ENCODE measurements at places on chromosomes 2 and 18.

DNA sequence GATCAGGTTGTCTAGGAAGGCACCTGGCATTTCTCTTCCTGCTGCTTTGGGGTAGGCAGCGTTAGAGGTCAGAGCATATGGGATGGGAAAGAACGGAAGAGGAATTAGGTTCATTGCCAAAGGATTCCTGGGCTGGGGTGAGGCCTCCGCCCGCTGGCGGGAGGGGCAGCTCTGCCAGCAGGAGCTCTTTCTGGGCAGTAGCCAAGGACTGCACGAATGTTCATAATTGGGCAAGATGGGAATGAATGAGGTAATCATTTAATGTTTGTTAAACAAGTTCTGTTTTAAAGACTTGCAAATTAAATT lies 253.9 kb downstream of the AGAP1 start:
- DNase-seq, result no peak

DNA sequence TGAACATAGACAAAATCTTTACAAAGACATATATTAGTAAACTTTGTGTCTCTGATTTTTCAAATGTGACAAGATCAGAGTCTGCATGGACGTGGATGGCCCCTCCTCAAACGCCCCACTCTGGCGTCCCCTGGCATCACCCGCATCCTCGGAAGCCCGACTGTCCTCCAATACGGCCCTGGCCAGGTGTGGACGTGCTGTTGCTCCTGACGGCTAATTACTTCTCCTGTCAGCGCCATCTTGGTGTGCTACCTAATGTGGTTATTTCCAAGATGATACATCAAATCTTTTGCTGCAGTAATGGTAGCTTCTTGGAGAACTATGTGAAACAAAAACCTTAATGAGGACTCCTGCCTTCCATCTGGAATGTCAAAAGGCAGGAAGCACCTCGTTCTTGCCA lies 747.4 kb upstream of the SALL3 start:
- no peak for DNase-seq

DNA sequence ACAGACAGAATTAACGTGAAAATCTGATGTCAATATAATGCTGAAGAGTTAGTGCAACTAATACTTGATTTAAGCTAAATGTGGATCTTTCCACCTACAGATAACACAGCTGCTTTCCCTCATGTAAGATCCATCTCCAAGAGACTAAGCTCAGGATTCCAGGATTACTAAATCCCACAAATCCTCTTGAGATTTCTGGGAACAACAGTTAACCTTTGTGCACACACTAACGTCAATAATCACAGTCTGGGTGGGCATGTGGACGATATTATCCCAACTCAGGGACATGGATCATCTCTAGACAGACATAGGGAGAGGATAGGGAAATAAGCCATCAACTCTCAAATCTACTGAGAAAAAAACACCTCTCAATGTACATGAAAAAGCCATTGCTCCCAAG lies 432.6 kb downstream of the SATB2 start:
- no peak for DNase-seq

GRCh38 chr2:238095143-238095542 lies 5.0 kb upstream of the ESPNL start:
- no peak for DNase-seq

- no peak for DNase-seq
Measured at GRCh38 chr2:120053891-120054290, 41.0 kb downstream of the EPB41L5 start.

DNA sequence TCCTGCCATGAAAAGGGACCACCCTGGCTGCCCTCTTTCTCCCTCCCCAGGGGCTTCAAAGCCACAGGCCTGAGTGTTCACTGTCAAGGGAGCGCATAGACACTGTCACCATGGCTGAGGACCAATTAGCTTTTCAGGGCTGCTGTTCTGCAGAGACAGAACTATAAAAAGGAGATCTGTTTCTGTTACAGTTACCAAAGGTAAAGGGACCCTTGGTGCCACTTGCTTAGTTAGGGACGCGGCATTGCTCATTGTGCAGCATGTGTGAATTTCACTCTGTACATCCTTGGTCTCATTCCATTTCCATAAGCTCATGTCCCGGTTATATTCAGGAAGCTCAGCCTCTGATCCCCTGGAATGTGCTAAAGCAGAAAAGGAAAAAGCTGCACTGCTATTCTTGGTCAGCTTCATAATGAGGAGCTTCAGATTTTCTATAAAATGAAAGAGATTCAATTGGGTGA lies 55.5 kb upstream of the RNF152 start:
- no peak for DNase-seq

DNA sequence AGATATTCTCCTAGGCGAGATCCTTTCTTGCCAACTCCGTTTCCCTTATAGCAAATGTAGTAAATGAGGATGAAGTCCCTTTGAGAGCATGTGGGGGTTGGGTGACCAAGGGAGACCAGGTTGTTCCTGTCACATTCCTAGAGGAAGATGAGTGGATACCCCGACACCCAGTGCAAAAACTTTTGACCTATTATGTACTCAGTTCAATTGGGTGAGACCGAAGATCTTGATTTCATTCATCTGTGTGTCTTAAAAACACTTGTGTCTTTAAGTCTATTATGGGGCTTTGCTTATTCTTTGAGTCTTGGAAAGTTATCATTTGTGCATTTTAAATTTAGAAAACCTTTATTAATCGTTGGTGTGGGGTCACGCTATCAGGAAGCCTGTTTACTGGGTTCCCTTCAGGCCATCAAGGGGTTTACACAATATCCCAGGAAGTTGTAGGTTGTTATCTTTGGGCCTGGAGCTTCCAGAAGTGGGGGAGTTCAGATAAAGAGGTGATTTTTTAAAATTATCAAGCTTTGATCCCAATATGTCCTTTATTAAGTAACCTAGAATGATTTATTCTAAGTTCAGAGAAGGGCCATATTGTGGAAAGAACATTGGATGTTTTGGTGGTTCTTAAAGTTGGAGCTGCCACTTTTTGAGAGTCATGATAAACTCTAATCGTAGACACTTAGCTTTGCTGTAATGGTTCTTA lies 2.8 kb downstream of the RHOB start:
- no peak for DNase-seq

- no peak for DNase-seq
Measured at GRCh38 chr2:64635976-64636911, 17.5 kb downstream of the SERTAD2 start.

DNA sequence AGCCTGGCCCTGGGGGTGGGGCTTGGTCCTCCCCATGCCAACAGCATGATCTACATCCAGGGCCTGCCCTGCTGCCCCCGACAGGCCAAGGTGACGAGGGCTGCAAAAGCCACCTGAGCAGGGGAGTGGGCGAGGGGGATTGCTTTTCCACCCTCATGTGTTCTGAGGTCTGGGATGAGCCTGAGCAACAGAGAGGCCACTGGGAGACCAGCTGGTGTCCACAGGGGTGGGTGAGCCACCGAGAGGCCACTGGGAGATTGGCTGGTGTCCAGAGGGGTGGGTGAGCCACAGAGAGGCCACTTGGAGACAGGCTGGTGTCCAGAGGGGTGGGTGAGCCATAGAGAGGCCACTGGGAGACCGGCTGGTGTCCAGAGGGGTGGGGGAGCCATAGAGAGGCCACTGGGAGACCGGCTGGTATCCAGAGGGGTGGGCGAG lies 147.4 kb upstream of the GPC1 start:
- no peak for DNase-seq

DNA sequence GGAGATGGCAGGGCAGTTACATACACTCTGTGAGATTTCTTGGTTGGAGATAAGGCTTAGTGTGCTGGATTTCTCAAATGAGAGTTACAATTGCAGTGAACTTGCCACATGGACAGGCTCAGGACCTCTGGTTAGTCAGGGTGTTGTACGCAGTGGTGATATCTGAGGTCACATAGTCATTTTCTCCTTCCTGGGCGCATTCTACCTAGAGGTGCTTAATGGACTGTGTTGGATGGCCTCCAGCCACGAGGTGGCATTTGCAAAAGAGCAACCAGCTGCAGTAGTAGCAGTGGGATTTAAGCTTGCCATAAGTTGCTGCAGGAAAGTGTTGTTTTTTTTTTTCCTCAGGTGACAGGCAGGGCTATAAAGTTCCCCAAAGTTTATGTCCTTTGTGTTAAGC lies 173.8 kb upstream of the TMEM200C start:
- DNase-seq, result no peak

DNA sequence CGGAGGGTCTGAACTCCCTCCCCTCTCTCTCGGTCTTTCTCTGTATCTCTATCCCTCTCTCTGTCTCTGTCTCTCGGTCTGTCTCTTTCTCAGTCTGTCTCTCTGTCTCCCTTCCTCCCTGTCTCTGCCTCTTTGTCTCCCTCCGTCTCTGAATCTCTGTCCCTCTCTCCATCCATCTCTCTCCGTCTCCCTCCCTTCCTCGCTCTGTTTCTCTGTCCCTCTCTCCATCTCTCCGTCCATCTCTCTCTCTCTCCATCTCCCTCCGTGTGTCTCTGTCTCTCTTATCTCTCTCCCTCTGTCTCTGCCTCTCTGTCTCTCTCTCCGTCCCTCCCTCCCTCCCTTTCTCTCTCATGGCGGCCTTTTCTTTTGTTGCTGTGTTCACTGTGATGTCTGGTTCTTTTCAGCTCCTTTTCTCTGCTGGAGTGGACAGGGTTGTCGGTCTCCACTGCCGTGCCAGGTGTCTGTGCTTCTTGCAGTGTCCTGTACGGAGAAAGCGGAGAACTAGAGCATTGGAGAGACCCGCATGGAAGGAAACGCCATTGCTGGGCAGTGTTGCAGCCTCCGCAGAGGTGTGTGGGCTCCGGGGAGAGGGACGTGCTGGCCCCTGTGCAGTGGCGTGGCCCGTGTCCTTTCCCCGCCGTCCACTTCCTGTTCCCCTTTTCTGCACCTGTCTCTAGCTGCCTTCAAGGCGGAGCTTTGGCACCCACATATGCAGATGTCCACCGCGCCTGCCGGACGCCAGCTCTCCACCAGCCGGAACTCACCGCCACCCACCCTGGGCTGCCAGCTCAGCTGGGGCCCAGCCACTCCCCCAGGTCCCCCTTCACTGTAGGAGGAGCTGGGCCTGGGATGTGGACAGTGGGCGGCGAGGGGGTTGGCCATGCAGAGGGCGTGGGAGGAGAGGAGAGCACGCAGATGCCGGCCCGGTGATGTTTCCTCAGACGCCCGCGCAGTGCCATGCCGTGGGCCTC lies 113.1 kb downstream of the NFATC1 start:
- DNase-seq, result no peak
